Fibroblast of skin of scalp (primary cell): ENCODE measurements at places on chromosomes 1 and 21.

GRCh38 chr1:213163278-213163711, 112.3 kb downstream of the RPS6KC1 start:
- peak; percentile 5 for DNase-seq

GRCh38 chr1:153058154-153058553, 842 bp upstream of the SPRR2A start:
- no peak for DNase-seq

DNA sequence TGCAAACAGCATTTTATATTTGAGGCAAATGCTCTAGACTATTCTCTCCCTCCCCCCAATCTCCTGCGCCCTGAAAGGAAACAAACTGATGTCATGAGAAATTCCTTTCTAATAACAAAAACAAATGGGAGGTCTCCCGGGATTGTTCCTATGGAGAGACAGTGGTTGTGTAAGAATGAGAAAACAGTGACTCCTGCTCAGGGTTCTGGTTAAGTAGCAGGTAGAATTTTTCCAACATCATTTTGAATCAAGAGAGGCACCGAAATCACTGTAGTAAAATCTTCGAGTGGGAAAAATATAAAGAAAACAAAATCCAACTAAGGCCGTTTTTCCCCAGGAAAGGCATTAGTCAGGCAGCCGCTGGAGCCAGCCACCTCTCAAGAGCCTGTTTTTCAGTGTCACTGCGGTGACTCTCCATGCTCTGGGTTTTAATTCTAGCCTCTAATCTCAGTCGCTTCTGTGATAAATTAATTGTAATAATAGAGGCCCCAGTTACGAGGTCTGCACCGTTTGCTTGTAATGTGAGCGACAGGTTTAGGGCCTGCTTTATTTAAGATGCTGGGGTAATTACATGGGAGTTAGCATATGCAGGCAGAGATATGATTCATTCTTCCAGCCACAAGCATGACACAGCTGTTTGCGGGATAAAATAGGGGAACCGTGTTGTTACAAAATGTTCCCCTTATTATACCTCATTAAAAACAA, 80.3 kb downstream of the RNF220 start:
- DNase-seq, result peak; percentile 84

- DNase-seq, result peak; percentile 65
These were observed 4.5 kb upstream of the TRIM67 start for GRCh38 chr1:231157311-231157710.

DNA sequence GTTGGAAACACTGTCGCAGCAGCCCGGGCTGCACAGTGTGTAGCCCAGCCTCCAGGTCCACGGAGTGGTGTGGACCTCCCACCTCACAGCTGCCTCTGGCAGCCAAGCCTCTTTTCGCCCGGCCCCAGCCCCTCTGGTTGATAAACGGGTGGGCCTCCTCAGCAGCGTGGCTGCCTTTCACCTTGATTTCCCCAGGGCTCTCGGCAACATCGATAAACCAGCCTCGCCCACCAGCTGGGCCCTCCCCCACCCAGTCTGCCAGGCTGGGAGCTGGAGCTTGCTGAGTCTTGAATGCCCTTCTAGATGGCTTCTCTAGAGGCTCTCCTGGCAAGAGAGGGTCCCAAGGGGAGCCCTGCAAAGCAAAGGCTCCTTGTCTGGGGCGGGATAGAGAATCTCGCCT, 31.0 kb upstream of the LHX4 start:
- no peak for DNase-seq

DNA sequence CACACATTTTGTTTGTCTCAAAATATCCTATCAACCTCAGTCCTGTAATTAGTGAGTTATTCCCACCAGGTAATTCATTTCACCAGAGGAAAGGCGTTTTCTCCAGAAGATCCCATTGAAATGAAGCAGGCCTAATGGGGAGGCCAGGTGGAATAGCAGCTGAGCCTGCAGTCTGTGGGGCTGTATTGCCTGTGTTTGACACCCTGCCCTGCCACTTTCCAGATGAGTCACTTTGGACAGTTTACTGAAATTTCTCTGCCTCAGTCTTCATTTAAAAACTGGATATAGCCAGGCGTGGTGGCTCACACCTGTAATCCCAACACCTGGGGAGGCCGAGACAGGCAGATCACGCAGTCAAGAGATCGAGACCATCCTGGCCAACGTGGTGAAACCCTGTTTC, 78.1 kb upstream of the PPP2R5A start:
- no peak for DNase-seq

DNA sequence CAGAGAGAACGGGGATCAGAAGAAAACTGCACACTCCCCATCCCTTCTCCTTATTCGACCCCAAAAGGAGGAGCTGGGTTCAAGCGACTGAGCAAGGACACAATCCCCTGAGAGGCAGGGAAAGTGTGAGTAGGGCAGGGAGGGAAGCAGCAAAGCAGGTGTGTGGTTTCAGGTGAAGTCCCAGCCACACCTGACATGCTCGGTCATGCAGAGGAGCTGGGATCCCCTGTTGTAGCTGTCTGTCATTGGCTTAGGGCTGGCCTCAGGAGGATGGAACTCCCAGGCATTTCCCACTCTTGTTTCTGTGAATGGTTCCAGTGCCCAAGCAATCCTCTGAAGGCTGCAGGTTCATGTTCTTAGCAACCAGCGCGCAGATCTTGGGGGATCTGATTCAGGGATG, 150.7 kb downstream of the DSCAM start:
- no peak for DNase-seq

DNA sequence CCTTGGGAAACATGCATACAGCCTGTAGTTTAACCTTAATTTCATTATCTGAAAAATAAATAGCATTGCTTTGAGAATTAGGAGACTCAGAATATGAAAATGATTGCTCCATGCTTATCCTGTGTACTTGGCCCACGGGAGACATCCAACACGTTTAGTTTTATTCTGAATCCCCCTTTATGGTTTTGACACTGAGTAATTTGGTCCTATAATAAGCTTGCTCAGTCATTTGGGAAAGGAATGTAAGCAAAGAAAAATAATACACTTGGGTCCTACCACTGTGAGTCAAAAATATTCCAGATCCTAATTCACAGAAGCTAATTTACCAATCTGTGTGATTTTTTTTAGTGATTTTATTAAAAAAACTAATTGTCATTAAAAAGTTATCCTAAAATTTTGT, 557.3 kb downstream of the USP25 start:
- DNase-seq, result peak; percentile 39

DNA sequence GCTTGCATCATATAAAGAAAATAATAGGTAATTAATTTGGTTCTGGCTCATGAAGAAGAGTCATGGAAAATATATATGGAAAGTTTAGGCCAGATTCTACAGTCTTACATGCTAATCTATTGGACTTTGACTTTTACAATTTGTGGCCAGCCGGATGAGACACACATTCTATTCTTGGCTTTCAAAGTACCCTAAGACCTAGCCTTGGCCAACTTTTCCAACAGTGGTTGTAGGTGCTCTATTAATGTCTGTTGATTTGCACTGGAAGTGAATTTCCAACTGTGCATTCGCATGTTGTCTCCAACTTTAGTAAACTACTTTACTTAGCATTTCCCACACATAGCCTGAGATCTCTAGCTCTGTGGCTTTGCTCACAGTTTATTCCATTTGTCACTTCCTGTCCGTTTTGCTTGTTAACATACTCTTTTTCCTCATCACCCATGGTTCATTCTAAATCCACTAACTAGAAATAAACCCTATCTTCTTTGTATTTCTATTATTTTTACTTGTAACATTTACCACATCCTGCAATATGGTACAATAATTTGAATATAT, 644.0 kb downstream of the PTPRC start:
- no peak for DNase-seq

DNA sequence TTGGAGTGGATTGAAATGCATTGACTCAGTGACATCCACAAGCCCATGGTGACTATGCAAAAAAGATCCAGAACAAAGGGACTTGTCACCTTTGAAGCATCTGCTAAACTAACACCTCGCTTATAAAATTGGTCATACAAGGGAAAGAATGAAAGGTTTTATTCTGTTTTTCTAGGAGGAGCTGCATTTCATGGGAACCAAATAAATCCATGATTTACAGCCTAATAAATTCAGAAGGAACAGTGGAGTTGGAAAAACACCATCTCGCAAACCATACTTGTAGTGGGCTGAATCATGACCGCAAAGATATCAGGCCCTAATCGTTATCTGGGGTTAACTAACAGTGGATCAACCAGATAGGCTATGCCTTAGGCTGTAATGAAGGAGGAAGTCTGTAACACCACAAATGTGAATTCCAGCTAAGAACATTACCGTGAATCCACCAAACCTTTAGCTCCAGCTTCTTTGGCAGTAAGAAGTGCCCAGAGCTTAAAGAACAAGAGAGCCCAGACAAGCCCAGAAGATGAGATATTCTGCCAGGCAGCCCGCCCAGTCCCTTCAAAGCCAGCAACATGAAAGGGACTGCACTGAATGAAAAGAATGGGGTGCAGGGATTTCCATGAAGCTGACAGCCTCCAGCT, 27.4 kb downstream of the RSPH1 start:
- DNase-seq, result no peak

DNA sequence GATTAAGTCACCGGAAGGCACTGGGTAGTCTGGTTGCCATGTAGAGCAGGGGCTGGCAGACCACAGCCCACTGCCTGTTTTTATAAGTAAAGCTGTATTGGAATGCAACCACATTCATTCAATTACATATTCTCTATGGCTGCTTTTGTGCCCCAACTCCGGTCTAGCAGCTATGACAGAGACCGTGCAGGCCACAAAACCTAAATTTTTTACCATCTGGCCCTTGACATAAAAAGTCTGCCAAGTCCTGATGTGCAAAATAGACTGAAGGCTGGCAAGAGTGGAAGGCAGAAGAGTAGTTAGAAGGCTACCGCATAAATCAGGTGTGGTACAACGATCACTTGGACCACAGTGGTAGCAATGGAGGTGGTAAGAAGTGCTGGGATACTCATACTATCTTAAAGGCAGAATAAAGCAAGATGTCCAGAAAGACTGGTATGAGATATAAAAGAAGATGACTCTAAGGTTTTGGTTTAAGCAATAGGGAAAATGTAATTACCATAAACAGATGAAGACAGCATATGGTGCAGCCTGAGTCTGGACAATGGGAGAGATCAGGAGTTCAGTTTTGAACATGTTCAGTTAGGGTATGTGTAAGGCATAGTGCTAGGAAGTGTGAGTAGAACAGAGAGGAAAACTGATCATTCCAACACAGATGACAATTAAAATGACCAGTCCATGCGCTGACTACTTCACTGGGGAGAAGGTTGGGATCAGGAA, 37.2 kb downstream of the EGLN1 start:
- DNase-seq, result no peak

- DNase-seq, result no peak
These were observed 11.9 kb downstream of the PTPN22 start for GRCh38 chr1:113859478-113860175.

GRCh38 chr1:55481634-55482033, 266.5 kb upstream of the USP24 start:
- no peak for DNase-seq

- DNase-seq, result no peak
These were observed 43.3 kb downstream of the DTL start for GRCh38 chr1:212078826-212079225.

GRCh38 chr1:163357378-163357777, 35.6 kb downstream of the NUF2 start:
- peak; percentile 13 for DNase-seq

- no peak for DNase-seq
These were observed 151.4 kb downstream of the LMX1A start for GRCh38 chr1:165205145-165205544.

DNA sequence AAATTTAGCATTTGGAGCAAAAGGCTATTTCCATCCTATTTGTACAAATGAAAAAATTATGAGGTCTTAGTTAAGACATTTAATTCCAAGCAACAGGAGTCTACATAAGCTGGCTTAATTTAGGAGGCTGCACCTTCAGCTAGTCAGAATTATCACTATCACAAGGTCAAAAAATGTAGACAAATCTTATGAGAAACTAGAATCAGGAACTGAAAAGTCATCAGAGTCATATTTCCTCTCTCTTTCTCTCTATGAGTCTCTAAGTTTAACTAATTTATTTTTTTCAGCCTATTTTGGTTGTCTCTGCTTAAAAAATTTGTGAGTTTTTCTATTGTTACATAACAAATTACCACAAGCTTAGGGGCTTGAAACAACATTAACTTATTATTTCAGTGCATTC, 807.1 kb upstream of the PRMT6 start:
- DNase-seq, result no peak

DNA sequence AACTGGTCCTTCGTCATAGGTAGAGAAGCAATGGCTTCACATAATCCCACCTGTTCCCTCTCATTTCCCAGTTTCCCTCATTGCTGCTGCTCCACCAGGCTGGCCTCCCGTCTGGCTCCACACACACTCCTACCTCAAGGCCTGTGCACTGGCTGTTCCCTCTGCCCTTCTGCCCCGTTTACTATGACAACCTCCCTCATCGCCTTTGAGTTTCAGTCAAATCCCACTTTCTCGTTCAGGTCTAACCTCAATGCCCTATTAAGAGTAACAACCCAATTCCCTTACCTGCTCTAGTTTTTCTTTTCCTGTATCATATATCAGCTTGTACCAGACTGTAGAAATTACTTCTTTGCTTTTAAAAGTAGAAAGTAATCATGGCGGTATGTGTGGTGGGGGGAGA, 589.7 kb downstream of the SMYD3 start:
- DNase-seq, result no peak

DNA sequence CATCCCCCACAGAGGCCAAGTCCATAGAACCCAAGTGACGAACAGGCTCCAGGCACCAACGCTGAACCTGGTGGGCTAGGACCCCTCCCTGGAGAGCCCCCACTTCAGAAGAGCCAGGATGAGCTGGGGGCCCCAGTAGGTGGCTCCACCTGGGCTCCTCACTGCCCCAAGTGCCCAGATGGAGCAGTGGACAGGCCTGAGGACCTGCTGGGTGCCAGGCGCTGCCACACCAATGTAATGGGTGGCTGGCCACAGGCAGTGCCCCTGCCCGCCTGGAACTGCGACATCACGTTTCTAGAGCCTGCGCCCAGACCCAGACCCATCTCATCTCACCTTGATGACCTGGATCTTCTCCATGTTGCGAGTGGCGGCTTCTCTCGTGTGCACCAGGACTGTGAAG, 5.6 kb downstream of the MAD2L2 start:
- no peak for DNase-seq

GRCh38 chr1:5896706-5897660, 95.2 kb downstream of the NPHP4 start:
- DNase-seq, result no peak

- no peak for DNase-seq
These were observed 164.6 kb downstream of the PLPP3 start for GRCh38 chr1:56414728-56415224.

DNA sequence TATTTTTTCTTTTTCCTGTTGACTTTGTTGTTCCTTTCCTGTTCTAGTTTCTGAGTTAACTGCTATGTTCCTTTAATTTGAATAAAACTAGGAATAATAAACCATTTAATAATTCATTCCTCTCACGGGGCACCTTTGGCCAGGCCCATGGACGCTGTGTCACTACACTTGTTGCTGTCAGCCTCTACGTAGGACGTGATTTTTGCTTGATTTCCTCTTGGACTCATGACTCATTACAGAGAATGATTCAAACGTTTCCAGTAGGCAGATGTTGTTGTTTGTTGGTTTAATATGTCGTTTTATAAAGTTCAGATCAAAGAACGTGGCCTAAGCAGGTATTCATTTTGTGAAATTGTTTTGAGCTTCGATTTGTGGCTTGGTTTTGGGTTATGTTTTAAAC, 9.1 kb upstream of the SLC19A1 start:
- DNase-seq, result peak; percentile 28
